Activated CD8-positive, alpha-beta memory T cell treated with anti-CD3 and anti-CD28 coated beads for 24 hours (primary cell): ENCODE measurements at places on chromosomes 11 and 22.

DNA sequence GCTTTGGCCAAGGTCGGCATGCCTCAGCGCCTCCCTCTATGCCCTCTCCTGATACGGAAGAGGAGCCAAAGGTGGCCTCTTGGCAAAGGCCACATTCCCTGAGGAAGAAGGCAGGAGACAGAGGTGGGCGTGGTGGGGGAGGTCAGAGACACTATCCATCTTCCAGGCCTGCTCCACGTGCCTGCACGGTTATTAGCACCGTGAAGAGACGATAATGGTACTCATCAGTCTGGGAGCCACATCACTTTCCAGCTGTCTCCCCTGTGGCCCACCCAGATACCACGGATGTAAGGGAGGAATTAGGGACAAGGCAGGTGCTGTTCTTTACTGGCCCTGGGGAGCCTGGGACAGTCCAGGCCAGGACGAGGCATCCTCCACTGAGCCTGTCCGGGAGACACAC, 354.3 kb downstream of the MN1 start:
- DNase-seq, result no peak

- no peak for DNase-seq
Observed at GRCh38 chr22:20545681-20546521, 38.5 kb downstream of the MED15 start.

GRCh38 chr11:94649254-94649653, 82.1 kb downstream of the PIWIL4 start:
- no peak for DNase-seq

DNA sequence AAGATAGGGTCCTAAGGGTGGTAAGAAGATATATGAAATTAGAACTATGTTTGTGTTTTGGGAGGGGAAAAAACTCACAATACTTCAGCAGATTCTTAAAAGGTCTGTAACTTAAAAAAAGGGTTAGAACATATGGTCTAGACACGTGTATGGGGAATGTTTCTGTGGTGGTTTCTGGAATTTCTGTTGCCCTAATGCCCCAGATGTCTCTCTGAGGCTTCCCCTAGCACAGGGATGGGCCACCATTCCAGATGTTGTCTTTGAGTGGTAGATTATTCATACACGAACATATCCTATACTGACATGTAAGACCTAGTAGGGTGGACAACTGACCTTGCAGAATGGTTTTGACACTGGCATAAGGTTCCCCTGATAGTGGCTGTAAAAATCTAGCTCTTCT, 26.2 kb downstream of the EHF start:
- peak; percentile 33 for DNase-seq
